Activated T-cell treated with anti-CD3 and anti-CD28 coated beads for 48 hours (primary cell): ENCODE measurements at places on chromosomes 1 and 21.
A peak's percentile ranks its signal among the peaks of the same experiment; 100 is the strongest.

DNA sequence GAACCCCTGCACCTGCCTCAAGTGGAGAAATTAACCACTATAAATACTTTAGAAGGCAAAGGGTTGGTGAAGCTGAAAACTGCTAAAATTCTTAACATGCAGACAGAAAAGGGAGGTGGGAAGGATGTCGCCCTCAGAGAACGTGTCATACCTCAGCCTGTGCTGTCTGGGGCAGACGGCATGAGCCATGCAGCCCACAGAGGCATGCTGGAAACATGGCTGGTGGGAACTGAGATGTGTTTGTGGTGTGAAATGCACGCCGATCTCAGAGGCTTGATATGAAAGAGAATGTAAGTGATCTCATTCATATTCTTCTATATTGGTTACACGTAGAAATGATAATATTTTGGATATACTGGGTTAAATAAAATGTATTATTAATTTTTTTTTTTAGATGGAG, 16.3 kb downstream of the AGPAT3 start:
- peak; percentile 46 for DNase-seq

- DNase-seq: no peak
Measured at GRCh38 chr1:175005085-175005783, 5.5 kb downstream of the CACYBP start.

DNA sequence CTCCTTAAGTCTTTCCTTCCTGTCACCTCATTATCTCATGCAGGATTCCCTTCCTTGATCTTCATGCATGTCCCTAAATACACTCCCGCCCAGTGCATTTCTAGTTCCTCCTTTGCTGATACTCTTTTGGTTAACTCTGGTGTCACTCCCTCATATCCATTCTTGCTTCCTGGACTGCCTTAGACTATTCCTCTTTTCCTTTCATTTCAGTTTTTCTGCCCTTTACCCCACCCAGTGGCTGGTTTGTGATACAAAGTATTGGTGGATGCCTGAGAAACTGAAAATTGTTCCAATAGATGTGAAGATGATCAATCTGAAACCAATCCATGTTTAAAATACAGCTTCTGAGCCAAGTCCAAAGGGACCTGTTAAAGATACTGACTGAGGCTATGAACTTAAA, 553.8 kb upstream of the CAMK1G start:
- DNase-seq: no peak

DNA sequence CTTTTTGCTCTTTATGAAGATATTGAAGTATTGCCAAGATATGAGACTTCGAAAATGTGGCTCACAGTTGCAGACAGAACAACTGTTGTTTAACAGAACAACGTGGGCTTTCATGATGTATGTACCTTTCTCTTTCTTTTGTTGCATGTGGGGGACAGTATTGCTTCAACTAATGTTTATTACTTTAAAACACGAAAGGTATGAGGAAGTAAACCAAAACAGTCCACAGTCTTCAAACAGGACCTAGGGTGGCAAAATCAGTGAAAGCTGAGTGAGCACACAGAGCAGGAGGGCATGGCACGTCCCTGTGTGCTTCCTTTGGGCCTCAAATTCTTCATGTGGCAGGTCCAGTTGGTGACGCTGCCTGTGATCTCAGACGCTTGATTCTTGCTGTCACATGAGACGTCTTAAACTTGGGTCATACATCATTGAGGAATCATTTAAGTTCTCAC, 7.8 kb upstream of the CHAF1B start:
- no peak for DNase-seq

DNA sequence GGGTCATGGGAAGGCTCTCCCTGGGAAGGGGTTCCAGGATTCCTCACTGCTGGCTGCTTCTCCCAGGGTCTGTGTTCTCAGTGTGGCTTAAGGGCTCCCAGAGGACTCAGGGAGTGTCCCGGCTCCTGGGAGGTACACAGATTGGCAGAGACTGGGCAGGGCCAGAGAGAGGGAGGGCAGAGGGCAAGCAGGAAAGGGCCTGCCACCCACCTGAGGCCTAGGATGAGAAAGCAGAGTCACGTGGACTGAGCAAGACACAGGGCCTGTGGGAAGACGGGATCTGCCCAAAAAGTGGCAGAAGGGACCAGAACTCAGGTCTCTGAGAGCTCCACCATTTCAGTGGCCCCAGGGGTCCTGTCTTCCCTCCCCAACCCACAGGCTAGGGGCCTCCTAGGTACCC, 871 bp downstream of the SLFNL1 start:
- DNase-seq: no peak

GRCh38 chr1:182278144-182279054, 113.2 kb downstream of the GLUL start:
- no peak for DNase-seq

GRCh38 chr1:62746086-62746808, 37.7 kb upstream of the ATG4C start:
- no peak for DNase-seq

- no peak for DNase-seq
Measured at GRCh38 chr1:228919914-228920313, 184.6 kb downstream of the RHOU start.

- peak; percentile 59 for DNase-seq
Measured at GRCh38 chr1:201709564-201710295, 119.2 kb upstream of the IPO9 start.

DNA sequence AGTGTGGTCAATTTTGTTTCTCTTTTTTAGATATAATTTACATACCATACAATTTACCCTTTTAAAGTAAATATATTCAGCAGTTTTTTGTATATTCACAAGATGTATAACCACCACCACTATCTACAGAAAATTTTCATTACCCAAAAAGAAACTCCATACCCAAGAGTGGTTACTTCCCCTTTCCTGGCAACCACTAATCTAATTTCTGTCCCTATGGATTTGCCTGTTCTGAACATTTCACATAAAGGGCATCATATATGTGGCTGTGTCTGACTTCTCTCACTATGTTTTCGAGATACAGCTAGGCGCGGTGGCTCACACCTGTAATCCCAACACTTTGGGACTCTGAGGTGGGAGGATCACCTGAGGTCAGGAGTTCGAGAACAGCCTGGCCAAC, 13.6 kb downstream of the PACC1 start:
- no peak for DNase-seq

DNA sequence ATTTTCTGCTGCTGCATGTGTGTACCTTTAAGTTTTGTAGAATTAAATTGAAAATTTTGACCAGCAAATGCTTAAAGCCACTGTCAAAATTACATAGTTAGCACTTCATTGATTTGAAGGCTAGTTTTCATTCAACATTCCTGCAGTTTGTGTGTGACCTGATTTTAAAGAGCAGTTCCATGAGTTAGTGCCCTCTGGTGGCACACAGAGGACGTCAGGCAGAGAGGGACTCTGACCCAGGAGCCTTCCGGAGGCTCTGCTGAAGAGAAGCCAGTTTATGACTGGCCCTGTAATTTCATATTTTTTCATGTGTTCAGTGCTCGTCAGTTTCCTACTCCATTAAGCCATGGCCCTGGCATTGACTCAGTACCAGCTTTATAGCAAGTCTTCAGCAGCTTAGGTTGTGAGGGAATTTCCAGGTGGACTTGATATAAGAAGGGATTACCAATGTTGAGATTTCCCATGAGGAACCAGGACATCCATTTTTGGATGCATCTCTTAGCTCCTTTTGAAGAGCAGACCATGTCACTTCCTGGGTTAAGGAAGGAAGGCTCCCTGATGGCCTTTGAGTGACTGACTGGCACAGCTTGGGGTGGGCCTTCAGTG, 104.7 kb downstream of the CAMTA1 start:
- peak; percentile 13 for DNase-seq

DNA sequence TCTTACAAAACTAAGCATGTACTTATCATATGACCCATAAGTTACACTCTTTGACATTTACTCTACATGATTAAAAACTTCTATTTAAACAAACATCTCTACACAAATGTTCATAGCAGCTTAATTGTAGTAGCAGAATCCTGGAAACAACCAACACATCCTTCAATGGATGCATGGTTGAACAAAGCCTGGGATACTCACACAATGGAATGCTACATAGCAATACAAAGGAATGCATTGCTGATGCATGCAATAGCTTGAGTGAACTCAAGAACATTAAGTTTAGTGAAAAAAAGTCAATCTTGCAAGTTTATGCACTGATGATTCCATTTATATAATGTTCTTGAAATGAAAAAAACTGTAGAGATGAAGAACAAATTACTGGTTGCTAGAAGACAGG, 686.9 kb downstream of the LRRIQ3 start:
- no peak for DNase-seq

DNA sequence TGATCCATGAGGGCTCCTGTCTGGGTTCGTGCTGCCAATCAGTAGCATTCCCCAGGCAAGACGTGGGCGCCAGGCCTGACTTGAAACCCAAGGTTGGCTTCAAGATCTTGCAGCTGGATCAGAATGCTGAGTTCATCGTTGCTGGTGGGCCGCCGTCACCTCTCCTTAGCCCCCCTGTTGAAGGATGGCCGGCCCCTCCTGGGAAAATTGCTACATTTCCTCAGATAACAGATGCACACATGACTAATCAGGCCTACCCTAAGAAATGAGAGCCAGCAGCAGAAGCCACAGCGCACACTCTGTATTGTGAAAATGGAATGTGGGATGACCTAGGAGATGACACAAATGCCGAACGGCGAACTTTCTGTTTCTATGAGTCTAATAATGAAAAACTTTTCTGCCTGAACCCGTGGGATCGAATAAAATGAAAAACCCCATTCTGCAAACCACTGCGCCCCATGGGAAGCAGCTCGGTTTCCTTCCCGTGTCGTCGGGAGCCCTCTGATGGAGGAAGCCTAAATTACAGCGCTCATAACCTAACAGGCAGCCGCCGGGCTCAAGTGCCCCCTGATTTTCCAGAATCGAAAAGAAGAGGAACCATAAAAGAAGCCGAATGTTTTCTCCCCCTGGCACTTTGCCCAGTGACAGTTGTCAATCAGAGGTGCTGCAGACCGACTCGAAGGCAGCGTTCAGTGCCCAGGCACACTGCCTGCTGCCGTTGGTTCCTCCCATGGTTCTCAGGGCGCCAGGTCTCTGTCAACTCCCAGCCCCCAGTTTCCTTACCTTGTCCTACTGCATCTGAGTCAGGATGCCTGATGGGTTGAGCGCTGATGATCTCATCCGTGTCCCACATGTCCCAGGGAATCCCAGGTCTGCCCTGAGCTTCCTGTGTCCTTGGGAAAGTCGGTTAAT, 38.2 kb upstream of the H6PD start:
- DNase-seq: peak; percentile 64

GRCh38 chr1:235675152-235675890, 25.7 kb upstream of the GNG4 start:
- DNase-seq: no peak

- DNase-seq: no peak
Measured at GRCh38 chr21:45011911-45012661, 62.3 kb upstream of the ADARB1 start.

GRCh38 chr1:117825414-117825813, 104.0 kb downstream of the GDAP2 start:
- DNase-seq: no peak

GRCh38 chr1:231776010-231776756, 149.6 kb downstream of the DISC1 start:
- DNase-seq: no peak

- DNase-seq: no peak
Measured at GRCh38 chr1:228085287-228085951, 2.9 kb downstream of the ARF1 start.

DNA sequence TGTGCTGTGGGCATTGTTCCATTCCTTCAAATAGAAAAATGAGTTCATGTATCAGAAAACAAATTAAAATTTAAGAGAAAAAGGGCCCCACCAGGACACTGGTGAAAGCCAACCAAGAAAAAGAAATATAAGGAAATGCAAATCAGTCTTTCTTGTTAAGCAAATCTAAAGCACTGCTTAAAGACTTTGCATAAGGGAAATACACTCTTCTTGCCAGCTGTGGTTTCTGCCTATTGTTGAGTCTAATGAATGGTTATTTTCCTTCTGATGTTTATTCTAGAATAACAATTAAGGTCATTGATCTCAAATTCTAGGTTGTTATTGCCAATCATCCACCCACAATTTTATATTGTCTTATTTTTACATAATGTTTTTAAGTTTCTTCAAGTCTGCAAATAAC, 158.6 kb upstream of the SNX7 start:
- no peak for DNase-seq

DNA sequence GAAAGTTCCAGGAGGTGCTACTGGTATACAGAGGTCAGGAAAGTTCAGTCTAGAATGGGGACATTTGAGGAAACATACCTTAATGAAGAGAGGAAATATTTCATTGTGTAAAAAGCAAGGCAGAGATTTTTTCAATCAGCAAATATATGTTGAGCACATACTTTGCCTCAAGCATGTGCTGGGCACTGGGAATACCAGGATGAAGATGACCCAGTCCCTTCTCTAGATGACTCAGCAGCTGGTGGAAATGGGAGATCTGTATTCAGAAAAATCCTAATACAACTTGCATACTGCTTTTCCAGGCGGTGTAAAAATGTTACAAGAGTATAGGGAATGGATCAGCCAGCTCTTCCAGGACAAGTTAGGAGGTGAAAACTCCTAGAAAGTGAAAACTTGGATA, 229.3 kb downstream of the FGGY start:
- no peak for DNase-seq

DNA sequence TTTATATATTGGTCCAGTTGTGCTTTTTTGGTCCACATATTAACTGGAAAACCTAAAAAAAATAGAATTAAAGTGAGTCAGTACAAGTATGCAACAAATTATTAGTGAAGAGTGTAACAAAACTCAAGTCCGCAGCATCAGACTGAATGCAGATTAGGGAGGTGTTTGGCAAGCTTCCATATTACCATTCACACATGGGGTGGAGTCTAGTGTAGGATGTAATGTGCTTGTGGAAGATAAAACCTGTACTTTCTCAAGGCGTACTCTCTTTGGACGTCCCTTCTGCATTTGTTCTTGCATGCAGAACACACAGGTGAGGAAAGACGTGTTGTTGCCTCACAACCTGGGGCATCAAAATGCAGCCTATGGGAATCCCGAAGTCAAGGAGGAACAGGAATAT, 668.7 kb downstream of the MRPL39 start:
- DNase-seq: no peak

GRCh38 chr1:50699795-50700194, 260.3 kb downstream of the FAF1 start:
- no peak for DNase-seq

DNA sequence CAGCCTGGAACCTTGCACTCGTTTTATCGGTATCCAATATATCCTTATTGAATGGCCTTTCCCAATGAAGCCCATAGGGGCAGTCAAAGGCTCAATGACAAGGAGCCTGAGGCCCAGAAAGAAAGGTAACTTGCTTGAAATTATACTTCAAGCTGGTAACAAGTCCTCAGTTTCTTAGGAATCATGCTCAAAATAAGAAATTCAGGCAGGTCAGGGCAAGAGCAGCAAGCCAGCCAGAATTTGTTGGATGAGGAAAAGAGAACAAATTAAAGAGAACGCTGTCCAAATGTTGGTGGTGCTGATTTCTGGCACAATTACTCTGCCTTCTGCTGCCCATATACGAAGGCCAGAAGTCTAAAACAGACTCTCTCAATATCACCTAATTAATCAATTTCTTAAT, 77.6 kb downstream of the DDX20 start:
- DNase-seq: no peak

GRCh38 chr1:154951901-154952657, 3.8 kb downstream of the PBXIP1 start:
- DNase-seq: peak; percentile 50

- DNase-seq: no peak
Measured at GRCh38 chr1:223197923-223198627, 55.0 kb upstream of the TLR5 start.
